ENCODE measurements at places on chromosomes 5 and 9.
A peak's percentile ranks its signal among the peaks of the same experiment; 100 is the strongest.

GRCh38 chr9:119881898-119882297 is 512.7 kb upstream of the BRINP1 start:
- DNase-seq, result no peak

- DNase-seq, result peak; percentile 8
Measured at GRCh38 chr9:129283291-129283691, 105.2 kb upstream of the IER5L start.

DNA sequence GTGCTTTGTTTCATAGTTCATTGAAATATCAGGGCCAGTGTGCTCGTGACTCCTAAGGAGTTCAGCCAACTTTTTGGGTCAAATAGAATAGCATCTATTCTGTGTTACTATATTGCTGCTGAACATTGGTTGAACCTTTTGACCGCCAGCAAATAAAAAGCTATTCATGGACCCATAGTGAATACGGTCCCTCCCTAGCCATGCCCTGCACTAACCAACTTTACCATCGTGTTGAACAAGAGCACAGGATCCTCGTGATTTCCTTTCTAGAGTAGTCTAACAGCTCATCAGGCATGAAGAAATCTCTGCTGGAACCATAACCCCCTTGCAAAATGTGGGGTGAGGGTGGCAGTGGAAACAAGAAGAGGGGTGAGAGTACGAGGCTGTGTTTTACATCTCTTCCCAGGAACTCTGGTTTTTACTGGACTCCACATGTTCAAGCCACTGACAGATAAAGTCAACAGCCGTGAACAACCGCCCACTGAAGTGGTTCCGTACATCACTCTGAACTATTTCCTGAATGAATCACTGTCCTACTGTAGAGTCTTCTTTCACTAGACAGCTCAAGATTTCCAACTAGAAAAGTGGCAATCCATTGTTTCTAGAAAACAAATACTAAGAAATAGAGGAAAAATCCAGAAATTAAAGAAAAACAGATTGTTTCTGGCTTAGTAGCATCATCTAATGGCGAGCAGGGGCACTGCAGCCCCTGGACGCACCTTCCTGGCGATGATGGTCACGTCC is 70.1 kb upstream of the SPATA31E1 start:
- DNase-seq, result peak; percentile 29

DNA sequence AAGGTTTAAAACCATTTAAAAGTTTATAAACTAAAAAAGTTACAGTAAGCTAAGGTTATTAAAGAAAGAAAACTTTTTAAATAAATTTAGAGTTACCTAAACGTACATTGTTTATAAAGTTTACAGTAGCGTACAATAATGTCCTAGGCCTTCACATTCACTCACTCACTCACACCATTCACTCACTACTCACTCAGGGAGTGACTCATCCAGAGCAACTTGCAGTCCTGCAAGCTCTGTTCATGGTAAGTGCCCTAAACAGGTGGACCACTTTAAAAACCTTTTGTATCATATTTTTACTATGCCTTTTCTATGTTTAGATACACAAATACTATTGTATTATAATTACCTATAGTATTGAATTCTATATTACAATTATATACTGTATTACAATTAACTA is 190.8 kb upstream of the RASA1 start:
- no peak for DNase-seq

DNA sequence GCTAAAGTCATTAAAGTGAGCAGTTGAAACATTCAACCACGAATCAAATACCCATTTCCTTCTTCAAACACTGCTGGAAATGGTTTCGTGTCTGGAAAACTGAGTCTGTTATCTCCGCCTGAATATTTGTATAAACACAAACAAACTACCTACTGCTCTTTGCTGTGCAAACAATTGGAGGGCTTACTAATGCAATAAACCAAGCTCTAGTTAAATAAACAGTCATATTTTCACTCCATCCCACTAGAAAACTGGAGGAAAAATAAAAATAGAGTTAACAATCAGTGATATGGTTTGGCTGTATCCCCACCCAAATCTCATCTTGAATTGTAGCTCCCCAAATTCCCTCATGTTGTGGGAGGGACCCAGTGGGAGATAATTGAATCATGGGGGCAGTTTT is 397.6 kb downstream of the RASEF start:
- DNase-seq, result no peak

- no peak for DNase-seq
Measured at GRCh38 chr9:21974722-21975409, 19.3 kb downstream of the CDKN2A start.

- DNase-seq, result no peak
Measured at GRCh38 chr5:14357441-14357840, 214.3 kb downstream of the TRIO start.

DNA sequence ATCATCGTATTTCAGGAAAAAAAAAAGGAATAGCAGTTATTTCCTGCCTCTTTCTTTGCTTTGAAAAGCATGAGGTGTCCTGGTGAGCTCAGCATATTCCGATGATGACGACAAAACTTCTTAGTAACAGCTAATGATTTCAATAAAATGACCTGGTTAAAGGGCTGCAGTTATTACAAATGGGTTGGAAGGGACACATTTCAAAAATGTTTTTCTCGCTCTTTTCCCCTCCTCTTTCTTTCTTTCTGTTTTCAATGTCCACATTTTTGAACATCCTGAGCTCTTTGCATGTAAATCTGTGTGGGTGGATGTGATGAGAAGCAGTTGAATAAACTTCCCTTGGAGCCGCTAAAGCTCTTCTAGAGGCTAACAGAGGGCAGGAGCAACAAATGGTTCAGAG is 186.8 kb upstream of the SLC27A6 start:
- no peak for DNase-seq
